ENCODE measurements at places on chromosomes 1 and 21.

DNA sequence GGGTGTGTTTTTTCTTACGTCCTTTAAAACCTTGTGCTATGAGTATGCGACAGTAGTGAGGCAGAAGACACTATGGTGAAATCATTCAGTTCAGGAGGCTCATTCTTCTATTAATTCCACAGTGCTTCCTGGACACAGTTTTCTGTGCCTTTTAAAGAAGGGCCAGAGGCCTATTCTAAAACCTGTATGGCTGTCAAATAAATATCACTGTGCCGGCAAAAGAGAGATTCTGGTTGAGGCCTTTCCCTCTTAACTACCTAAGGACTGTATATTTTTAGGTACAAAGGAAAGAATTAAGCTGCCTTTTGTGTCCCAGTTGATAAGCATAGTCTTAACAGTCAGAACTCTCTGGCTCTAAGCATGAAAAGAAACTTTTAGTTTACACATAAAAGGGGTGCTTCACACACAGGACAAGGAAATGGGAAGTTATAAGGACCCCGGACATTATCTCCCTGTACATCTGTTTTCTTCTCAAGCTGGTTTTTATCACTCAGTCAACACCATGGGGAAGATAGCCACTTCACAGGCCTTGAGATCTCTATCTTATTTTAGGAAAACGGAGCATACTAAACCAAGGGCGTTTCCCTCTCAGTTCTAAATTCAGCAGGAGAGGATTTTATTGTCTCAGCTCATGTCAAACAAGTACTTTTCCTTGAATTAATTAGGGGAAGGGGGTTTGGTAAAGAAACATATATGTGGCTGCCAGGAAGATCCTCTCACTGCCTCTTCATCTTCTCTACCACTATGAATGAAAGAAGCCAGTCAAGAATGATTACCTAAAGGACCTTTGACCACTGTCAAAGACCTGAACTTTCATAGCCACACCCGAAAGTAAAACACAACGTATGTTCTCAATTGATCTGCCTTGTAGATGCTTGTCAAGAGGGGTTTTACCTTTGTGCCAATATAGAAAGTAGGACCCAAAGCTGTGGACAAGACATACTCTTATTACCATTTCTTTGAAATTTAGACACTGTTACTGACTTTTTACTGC is 71.4 kb upstream of the HSPA13 start:
- ATAC-seq, result no peak

GRCh38 chr1:147050654-147051053 is 112.5 kb downstream of the NBPF12 start:
- ATAC-seq, result no peak

- ATAC-seq, result no peak
Measured at GRCh38 chr1:205601205-205601604, 30.6 kb downstream of the ELK4 start.

DNA sequence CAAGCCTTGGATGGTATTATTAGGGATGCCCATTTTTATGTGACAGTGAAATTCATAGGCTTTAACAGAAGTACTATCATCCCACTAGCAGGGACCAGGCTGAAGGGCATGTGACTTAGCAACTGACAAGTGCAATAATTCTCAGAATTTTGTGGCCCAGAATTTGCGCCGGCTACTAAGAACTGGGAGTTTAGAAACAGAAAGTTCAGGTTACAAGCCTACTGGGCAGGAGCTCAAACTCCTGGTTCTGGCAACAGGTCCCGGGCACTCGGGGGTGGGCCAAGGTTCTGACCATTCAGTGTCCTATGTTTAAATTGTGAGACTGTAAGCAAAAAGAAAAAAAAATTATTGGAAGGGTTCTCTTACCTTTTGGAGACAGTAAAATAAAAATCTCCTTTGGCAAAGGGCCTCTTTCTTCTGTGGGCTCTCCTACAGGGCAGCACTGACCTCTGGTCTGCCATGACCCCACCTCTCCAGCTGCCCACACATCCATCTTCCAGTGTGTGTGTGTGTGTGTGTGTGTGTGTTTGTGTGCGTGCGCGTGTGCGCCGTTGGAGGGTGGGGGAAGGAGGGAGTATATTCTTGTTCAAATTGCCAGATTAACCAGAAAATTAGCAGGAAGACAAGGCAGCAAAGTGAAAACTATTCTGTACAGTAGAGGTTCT is 26.1 kb downstream of the IRF2BP2 start:
- ATAC-seq, result no peak

DNA sequence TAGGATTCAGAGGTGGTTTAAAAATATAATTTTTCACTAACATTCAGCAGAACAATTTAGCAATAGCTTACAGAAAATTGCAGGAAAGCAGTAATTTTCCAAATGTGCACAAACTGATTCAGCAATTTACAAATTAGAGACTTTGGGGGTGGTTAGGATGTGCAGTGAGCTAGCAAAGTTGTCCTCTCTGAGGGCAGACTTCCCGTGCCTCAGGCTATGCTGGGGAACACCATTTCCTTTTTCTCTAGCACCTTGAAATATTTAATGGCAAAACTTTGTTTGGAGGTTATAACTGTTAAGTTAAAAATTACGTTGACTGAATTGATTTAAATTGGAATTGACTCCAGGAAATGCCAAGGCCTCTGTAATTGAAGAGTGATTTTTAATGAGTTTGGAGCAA is 258.9 kb downstream of the PTBP2 start:
- no peak for ATAC-seq

DNA sequence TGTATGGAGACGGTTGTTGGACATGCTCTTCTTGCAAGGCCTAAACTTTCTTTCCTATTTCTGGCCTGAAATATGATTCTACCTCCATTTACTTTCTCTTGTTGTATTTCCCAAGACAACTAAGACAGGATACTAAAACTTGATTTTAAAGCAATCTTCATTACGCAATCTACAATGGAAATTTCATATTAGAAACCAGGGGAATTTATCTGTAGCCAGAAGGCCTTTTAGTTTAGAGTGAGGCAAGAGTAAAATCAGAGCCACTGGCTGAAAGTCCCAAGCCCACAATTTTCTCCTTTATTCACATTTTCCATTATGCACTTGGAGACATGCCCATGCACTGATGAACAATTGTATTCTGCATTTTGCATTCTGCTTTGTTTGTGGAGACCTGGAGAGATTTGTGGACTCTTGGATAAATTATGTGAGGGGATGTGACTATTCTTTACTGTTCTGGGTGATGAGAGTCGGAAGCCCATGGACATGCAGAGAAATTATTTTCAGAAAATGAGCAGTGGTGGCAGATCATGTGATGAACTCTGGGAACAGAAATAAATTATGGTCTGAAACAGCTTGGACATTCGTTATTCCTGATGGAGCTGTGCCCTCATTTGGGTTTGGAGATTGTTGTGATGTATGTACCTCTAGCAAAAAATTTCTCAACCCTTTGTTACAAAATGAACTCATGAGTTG is 336.8 kb downstream of the SEC16B start:
- no peak for ATAC-seq

GRCh38 chr1:63723602-63724001 is 50.2 kb upstream of the ROR1 start:
- ATAC-seq, result peak; percentile 94

DNA sequence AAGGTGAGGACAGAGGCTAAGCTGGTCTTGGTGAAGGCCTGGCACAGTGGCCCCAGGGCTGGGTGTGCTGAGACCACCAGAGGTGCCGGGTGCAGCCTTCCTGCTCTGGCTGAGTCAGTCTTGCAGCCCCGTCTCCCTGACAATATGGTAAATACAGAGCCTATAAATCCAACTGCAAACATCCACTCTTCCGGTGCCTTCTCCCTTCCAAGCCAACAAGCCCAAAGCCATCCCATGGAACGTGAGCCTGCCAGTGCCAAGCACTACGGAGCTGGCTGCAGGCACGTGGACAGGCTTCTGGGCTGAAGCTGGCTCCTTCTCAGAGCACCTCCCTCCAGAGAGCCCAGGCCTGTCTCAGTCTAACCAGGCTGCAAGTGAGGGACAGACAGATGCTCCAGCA is 70.0 kb downstream of the TRABD2B start:
- ATAC-seq, result peak; percentile 73

DNA sequence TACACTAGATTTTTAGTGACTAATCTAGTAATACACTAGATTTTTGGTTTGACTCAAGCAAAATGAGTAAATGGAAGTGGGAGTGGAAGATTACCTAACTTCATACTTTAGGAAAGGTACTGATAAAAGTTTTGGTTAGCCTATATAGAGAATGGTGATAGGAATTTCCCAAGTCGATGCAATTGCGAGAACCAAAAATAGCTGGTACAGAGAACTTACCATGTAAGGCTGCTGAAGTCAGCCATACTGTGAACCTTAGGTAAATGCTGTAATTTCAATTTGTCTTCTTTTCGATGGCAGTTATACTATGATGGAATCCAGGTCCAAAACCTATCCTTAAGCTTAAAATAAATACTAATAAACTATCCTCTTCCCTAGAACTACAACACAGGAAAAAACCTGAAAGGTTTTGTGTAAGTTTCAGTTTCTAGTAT is 4.6 kb downstream of the PNRC2 start:
- ATAC-seq, result no peak

GRCh38 chr1:238916828-238917227 is 469.5 kb upstream of the CHRM3 start:
- ATAC-seq, result no peak

GRCh38 chr21:46489162-46489663 is 30.5 kb downstream of the DIP2A start:
- ATAC-seq, result peak; percentile 10

- no peak for ATAC-seq
Measured at GRCh38 chr21:25898671-25899070, 163.9 kb downstream of the GABPA start.

DNA sequence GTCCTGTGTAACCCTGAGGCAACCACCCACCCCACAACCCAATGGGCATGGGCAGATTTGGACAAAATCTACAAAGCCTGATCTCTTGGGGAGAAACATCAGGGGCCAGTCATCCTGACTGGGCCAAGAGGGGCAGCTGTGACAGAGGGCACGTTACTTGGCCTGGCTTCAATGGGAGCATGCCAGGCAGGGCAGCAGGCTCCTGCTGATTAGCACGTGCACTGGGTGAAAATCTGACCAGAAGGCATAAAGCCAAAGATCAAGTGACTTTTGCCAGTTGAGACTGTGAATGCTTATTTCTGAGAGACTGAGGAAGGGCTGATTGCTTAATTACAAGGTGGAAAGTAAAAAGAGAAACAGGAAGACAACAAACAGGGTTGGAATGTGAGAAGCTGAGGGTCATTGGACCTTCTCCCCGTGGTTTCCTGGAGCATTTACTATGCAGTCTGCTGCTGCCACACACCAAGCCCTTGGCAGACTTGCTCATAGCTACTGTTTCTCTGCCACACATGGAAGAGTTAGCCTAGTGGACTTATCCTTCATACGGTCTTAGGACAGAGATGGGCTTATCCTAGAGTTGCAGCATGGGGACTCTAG is 39.8 kb upstream of the TNR start:
- no peak for ATAC-seq

DNA sequence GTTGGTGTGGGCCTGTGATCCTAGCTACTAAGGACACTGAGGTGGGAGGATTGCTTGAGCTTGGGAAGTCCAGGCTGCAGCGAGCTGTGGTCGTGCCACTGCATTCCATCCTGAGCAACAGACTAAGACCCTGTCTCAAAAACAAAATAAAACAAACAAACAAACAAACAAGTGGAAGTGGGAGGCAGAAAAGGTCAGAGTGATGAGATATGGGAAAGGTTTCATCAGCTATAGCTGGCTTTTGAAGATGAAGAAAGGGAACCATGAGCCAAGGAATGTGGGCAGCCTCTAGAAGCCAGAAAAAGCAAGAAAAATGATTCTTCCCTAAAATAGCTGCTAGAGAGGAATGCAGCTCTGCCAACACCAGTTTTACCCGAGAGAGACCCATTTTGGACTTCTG is 10.6 kb upstream of the NUCKS1 start:
- ATAC-seq, result no peak

GRCh38 chr1:239960366-239960765 is 131.3 kb upstream of the FMN2 start:
- ATAC-seq, result no peak

- ATAC-seq, result no peak
Measured at GRCh38 chr1:175649416-175649815, 94.0 kb downstream of the TNR start.

DNA sequence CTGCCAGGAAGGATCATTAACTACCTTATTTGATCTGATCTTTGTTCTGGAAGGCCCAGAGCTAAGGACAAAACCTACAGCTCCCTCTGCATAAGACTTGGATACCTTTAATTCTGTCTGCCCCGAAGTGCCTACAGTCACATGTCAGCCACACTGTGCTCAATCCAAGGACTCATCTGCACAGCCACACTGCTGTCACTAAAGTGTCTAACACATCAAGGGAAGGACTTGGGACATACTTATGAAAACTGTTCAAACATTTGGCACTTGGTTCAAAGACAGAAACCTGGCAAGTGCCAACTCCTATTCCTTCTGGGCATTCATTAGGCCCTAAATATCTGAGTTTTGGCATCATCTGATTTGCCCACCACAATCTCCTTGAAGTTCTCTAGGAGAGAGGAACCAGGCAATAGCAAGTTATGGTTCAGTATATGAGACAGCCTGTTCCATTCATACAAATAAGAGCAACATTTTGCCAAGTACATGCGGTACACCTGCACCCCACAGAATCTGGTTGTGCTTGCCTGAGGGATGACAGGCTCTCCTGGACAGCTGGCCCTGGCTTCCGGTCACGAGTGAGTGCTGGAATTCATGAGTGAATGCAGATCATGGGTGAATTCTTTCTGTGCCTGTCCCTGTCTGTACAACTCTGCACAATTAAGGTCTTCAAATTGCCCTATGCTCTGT is 105.9 kb downstream of the KCNK1 start:
- peak; percentile 14 for ATAC-seq

DNA sequence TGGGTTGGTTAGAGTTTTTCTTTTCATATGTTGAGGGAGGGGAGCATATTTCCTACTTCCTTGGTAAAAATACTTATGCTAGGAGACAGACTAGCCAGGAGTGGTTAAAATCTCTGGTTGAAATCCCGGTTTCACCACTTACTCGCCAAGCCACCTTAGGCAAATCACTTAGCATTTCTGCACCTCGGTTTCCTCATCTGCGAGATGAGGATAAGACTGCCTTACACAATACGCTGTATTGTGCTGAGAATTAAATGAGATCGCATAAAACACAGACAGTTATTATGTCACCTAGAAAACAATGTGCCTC is 1.4 kb downstream of the IFFO2 start:
- peak; percentile 0 for ATAC-seq

- peak; percentile 20 for ATAC-seq
Measured at GRCh38 chr1:58392083-58392482, 154.4 kb downstream of the OMA1 start.

- ATAC-seq, result no peak
Measured at GRCh38 chr1:41894101-41894807, 24.5 kb downstream of the HIVEP3 start.

- ATAC-seq, result peak; percentile 32
Measured at GRCh38 chr1:153945131-153945794, 1.3 kb downstream of the DENND4B start.

DNA sequence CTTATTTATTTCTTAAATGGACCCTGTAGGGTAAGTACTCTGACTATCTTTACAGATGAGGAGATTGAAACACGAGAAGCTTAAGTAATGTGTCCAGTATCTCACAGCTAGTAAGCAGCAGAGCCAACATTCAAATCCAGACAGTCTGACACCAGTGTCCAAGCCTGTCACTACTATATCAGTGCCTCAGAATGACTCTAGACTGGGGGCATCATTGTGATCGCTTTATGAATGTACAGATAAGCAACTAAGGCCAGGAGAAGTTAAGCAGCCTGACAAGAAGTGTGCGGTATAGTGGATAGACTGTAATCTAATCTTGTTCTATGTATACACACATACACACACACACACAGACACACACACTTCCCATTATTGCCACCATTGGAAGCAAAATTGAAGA is 158.7 kb downstream of the NTNG1 start:
- no peak for ATAC-seq
